ENCODE measurements at places on chromosomes 5 and 9.

DNA sequence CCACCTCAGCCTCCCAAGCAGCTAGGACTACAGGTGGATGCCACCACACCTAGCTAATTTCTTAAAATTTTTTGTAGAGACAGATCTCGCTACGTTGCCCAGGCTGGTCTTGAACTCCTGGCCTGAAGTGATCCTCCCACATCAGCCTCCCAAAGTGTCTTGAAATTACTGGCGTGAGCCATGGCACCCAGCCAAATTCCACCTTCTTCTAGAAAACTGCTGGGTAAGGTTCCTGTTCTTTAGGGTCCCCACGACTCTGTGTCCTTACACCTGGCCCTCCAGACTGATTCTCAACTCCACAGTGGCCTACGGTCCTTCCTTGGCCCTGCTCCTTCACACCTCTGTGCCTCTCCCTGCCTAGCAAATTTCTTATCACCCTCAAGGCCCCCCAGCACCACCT is 1.9 kb downstream of the MAPK9 start:
- no peak for DNase-seq

DNA sequence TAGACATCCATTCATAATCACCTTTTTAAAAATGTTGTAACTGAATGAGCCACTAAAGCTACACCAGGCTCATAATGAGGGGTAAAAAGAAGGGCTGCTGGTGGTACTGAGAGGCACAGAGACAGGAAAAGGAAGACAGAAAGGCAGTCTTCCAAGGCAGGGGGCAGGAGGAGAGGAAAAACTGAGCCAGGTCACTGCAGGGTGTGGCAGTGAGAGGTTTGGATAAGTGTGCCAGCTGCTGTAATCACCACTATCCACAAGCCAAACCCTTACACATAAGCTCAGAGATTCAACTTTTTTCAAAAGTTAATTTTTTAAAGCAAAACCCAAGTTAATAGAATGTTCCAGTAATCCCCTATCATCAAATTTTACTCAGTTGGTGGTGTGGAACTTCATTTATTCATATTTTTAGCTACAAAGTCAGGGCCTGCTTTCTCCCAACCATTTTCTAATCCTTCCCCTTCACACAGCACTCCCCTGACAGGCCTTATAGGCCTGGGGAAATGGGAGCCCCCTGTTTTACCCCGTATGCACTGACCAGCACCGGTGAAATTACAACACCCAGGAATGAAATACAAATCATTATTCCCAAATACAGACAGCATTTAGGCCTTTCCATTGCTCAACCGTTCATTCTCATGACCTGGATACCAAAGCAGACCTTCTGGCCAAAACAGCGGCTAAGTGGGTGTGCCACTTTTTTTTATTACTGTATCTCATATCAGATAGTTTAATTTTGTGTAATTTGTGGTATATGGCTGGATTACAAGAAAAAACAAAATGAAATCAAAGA is 76.3 kb downstream of the EFNA5 start:
- no peak for DNase-seq

DNA sequence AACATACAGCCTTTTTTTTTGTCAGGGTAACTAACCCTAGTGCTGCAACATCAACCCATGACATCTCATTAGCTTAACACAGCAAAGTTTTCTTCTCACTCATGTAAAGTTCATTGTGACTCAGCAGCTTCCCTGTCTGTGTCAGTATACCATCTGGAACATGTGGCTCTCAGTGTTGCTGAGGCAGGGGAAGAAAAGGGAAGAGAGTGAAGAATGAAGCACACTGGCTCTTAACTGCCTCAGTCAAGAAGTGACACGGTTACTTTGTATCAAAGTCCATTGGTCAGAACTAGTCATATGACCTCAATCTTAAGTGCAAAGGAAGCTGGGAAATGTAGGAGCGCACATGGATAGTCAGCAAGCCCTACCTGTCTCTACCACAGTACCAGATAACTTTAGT is 185.0 kb upstream of the ELL2 start:
- DNase-seq: no peak

DNA sequence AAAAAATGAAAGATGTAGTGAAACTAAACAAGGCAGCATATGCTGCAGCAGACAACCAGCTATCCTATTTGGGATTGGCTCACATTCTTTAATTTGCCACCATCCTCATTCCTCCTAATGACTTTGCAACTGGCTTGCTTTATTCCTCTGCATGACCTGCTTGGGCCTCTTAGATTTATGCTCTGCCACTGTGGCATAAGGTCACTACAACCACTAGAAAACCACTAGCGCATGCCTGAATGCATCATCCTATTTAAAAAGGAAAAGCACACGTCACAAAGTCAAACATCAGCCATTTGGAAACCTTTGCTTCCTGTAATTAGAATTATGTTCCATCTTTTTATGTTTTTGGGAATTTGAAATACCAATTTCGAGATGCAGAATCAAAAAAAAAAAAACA is 40.8 kb upstream of the CCDC152 start:
- no peak for DNase-seq

DNA sequence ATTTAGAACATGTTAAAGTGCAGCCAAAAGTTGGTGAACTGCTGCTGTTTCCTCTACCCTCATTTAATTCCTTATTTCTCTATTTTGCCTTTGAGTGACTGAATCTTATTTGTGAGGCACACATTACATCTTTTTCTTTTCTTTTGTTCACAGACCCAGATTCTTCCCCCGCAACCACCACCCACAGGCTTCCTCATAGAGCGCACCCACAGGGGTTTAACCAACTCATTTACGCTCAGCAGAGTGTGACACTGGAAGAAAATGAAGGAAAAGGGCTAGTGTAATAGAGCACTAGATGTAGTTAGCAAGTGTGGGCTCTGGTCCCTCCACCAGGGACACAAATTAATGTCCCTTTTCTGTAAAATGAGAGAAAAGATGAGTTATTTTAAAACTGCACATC is 200.7 kb downstream of the PARP8 start:
- no peak for DNase-seq
